ENCODE measurements at places on chromosomes 11 and 22.

DNA sequence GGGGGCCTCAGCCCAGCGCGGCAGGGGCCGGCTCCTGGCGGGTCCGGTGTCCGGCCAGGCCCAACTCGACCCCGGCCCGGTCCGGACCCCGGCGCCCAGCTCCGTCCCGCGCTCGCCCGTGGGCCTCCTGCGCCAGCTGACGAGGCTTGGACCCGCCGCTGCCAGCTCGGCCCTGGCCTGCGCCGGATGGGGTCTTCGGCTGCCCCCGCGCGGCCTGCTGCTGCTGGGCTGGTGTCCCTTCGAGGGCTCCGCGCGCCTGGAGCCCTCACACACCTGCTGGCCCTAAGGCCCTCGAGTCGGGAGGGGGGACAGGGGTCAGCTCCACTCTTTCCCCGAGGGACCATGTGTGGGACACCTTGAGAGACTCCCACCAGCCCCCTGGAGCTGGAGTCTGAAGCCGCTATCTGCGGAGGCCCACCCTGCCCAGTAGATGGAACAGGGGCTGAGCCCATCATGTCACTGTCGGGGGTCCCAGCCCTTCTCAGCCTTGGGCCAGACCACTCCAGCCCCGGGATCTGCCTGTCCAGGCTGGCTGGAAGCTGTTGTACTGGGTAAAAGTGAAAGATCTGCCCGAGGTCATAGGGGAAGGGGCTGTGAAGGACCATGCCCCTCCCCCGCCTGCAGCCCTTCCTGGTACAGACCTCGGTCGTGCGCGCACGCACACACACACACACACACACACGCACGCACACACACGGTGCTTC lies 768 bp upstream of the CDKN1C start:
- DNase-seq = no peak

DNA sequence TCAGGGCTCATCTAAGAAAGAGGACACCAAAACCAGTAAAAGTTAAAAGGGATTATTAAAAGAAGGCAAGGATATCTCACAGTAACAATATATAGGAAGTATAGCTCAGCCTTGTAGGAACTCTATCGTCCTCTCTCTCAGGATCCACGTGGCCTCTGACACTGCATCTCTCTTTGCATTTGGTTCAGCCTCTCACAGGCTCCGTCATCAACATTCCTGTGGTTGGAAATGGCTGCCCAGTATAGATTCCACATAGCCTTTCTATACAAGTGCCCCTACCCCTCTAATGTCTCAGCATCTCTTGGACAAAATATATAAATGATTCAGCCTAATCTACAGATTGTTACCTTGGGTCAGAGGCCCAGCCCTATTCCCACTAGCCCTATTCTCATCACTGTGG lies 101.3 kb upstream of the DBX1 start:
- DNase-seq = no peak

DNA sequence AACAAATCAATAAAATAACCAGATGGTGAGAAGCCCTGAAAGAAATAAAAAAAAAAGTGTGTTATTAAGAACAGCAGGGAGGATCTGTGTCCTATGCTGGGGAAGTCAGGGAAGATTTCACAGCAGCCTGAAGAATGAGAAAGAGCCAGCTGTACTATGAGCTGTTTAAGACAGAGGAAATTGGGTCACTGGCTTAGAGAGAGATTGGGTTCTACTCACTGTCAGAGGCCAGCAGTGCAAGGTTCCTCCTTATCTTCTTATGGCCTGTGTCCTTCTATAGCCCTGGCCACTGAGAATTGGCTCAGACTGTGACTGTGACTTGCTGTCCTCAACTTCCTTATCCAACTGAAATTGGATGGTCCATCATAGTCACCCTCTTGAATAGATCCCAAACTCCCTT lies 54.8 kb upstream of the FDX1 start:
- DNase-seq = no peak

DNA sequence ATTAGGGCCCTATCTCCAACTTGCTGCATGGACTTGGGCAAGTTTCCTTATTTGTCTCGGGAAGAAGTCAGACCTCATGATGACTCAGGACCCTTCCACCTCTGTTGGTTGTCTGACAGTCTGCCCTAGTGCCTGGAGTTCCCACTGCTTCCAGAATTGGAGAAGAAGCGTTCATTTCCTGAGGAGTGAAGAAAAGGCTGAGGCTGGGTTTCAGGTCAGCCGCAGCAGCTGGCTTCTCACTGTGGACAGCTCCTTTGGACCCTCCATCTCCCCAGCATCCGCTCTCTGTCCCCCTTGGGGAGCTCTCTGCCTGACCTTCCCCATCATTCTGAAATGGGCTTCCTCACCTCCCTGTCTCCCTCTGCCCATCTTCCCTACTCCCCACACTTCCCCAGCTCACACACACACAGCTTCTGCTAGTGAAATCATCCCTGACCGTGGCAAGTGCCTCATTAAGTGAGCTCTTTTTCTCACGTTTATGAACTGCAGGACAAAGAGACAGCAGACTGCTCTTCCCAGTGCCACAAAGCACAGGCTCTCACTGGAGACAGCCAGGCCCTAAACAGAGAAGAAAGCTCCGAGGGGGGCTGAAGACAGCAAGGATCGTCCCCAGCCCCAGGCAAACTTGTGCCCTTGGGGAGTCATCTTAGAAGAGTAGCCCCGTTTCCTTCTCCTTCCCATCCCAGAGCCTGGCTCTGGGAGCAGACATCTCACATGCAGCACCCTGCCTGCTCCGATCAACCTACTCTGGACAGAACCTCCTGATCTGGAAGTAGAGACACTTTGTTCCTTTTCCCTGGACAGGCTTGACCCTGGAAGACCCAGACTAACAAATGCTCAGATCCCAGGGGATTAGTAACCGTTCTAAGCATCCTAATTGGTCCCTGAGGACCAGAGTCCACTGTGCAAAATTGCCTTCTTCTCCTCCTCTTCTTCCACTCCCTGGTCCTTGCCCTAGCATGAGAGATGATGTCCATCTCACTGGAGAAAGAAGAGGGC lies 157.9 kb downstream of the FEZ1 start:
- no peak for DNase-seq

DNA sequence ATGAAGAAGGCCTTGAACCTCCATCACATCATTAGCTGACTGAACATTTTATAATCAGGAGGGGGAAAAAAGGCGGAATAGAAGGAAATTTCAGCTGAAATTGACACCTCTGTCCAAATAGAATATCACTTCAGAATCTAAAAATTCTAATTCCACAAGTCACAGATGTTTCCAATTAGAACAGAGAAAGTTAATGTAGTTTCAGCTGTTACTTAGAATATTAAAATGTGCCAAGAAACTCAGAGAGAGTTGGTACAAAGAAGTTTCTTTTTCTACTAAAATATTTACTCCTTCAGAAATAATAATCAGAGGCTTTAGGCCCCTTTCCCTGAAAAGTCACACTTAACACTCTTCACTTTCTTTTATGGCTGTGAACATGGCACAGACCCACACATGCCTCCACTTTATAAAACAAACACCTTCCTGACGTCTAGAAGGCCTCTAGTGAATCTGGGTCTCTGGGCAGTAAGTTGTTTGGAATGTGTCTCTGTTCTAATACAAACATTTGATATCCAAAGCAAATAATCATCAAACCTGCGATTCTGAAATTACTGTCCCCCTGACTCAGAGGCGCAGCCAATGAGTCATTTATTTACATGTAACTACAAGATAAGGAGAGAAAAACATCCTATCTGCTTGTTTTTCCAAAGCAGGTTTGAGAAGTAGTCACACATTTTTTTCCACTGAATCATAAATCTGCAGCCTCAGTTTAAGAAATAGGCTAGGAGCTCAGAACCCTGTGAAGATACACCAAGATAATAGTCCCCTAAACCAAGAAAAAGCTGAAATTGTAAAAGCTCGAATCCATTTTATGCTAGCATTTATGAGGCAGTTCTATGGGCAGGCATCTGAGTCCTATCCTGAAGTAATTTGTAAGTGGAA lies 148.4 kb downstream of the ME3 start:
- DNase-seq = no peak

DNA sequence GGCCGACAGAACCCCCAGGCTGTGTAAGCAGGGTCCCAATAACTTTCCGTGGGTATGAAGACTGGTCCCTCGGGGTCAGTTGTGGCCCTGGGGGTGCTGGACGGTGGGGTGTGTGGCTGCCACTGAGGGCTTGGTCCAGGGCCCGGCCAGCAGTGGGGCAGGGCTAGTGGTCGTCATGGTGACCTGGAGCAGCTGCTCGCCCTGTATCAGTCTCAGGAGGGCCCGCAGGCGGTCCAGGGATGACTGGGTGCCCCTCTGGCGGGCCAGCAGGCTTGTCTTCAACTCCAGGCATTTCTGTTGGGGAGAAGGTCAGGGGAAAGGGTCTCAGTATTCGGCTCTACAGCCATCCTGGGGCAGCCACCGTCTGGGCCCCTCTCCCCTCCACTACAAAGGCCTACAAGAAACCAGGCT lies 126.8 kb downstream of the PHF21B start:
- DNase-seq = no peak
